Left ventricle myocardium inferior (tissue), 1 donor: ENCODE measurements at places on chromosomes 2 and 18.

GRCh38 chr2:223068071-223068470 lies 16.1 kb downstream of the KCNE4 start:
- no peak for DNase-seq

- no peak for DNase-seq
These were observed 198.9 kb downstream of the BCL2 start for GRCh38 chr18:63120620-63121019.

DNA sequence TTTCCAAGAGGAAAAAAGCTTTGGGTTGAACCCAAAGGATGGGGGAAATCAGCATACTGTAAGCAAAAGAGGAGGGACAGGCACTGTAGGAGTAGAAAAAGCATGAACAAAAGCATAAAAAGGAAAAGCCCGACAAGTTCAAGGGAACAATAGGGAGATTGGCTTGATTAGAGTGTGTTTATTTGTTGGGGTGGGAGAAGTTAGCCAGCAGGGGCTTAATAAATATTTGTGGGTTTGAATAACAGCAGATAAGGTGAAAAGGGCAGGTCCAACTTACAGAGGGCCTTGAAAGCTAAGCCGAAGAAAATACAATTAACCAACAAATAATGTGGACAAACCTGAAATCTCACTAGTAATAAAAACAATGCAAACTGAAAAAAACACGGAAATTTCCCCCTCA lies 126.7 kb downstream of the THADA start:
- DNase-seq, result no peak

DNA sequence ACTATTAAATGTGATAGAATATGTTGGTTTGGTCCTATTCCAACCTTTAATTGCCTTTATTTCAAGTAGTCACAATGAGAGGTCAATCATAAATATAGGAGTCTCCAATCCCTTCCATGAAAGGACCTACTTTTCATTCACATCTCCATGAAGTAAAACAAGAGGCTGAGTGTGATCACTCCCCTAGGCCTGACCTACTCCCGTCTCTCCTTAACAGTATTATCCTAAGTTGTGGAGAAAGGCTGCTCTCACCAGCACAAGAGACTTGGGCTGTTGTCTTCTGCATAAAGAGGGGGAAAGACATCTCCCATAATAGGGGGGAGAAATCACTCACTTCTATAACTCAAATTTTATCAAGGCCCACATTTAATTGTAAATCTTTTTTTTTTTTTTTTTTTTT lies 105.4 kb downstream of the SOS1 start:
- DNase-seq, result no peak

GRCh38 chr2:151651274-151651673 lies 83.0 kb downstream of the NEB start:
- no peak for DNase-seq

DNA sequence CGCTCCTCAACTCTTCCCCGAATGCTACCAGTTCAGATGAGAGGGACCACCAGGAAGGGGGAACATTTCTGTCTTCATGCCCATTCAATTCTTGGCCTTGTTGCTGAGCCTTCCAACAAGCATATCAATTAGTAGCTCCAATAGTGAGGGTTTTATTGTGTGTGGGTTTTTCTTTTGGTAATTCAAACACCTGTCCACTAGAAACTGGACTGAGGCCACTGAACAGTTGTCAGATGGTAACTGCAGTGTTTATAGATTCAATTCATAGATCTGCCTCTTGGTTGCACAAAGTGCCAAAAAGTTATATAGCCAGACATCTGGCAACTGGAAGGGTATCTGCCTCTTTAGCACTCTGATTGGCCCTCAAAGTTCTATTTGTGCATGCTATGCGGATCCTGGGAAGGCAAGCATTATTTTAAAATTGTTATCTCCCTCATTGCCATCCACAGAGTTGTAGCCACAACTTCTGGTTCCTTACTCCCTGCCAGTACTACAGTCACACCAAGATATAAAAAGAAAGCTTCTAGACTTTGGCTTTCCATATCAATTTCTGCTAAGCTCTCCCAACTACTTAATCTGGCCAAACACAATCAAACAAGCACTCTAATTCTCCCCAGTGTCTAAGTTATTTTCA lies 83.3 kb upstream of the ZNF521 start:
- DNase-seq, result no peak

DNA sequence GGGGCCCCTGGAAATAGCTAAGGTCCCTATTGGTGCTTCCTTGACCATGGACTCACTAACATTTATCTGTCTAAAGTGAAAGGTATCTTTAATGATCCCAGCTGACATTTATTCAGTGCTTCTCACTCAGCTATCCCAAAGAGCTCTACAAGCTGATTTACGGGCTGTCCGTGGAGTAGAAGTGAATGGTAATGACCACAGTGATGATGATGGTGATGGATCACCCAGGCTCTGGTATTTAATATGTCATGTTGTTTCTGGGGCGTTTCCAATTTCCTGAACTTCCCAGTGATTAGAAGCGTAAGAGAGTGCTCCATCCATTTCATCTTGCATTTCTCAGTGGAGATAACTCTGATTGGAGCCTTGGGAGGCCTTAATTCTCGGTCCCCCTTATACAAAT lies 304.3 kb downstream of the HRH4 start:
- no peak for DNase-seq

GRCh38 chr2:46171411-46171953 lies 125.7 kb upstream of the EPAS1 start:
- no peak for DNase-seq

DNA sequence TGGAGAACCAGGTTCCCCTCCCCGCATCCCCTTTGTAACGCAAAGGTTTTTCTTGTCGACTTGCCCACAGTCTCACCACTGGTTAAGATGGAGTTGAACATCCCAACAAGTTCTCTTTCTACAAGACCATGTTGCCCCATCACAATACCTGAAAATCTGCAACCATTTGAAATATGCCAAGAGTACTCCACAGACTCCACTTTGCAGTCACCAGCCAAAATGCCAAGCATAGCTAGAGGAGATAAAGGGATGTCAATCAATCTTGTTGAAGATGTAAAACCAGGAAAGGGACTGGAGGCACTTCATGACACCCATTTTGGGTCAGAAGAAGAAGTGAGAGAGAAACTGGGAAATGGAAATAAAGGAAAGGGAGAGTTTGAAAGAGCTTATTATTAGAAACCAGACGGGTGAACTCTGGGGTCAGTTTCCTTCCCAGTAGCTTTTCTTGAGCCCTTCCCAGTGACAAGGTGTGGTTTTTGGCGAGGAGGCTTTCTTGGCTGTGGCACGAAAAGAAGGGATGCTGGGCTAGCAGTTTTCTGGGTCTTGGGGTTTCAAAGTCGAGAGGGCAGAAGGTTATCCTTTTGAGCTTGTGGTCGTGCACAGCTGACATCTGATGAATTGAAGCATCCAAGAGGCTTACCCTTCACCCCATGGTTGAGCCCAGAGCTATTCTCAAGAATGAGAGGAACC lies 79.3 kb downstream of the ACAA2 start:
- DNase-seq, result no peak

DNA sequence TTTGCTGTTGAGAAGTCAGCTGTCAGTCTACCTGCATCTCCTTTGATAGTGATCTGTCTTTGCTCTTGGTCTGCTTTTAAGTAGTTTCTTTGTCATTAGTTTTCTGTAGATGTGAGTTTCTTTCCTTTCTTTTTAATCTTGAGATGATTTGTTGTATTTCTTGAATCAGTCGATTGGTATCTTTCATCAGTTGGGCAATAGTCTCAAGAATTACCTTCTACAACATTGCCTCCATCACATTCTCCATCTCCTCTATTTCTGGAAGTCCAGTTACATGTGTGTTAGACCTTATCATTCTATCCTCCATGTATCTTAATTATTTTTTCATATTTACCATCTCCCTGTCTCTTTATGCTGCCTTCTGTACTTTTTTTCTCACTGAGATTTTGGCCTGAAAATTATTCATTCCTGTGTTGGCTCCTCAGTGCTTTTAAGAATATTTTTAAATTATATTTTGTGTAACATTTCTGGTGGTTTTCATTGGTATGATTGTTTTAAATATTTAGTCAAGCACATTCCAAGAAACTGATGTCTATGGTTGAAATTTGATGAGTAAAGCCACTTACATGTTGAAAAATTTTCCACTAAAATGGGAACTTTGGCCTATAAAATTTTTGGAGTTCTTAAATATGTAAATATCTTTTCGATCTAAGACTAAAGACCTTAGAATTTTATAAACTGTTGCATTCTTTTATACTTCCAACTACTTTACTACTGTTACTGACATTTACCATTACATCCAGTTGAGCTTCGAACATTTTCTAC lies 239.5 kb upstream of the MGAT5 start:
- no peak for DNase-seq
